ENCODE measurements at places on chromosomes 1 and 21.

- no peak for DNase-seq
Observed at GRCh38 chr1:29133861-29134694, 10.4 kb upstream of the TMEM200B start.

GRCh38 chr1:89262643-89263042 lies 10.0 kb downstream of the GBP5 start:
- no peak for DNase-seq

DNA sequence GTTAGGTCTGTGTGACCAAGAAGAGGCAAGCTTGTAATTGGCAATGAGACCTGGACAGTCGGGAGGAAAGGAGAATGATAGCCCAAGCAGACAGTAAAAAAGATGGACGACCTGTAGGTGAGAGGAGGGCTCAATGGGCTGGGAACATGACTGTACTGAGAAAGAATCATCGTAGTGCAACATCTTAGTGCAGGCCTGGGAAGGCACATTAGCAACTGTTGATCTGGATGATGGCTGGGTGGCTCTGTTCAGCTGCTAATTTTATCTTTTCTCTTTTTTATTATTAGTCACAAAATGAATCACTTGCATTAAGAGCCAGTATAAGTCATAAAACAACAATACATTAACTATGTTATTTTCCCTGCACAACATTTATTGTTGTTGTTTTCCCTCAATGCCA lies 32.9 kb downstream of the IFI44 start:
- DNase-seq, result no peak

DNA sequence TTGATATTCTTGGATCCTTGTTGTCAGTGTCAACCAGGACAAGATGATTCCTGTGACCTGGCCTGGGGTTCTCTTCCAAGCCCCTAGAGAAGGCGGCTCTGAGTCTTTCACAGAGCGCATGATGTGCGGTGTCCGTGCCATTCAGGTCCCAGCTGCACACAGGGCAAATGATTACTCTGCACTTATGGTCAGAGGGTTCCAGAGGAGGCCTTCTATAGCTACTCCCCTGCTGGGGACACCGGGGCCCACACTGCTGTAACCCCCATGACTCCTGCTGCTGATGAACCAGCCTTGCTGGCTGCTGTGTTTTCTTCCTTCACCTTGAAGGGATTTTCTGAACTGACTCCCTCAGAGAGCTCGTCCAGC lies 1.5 kb downstream of the PTGFRN start:
- DNase-seq, result no peak

DNA sequence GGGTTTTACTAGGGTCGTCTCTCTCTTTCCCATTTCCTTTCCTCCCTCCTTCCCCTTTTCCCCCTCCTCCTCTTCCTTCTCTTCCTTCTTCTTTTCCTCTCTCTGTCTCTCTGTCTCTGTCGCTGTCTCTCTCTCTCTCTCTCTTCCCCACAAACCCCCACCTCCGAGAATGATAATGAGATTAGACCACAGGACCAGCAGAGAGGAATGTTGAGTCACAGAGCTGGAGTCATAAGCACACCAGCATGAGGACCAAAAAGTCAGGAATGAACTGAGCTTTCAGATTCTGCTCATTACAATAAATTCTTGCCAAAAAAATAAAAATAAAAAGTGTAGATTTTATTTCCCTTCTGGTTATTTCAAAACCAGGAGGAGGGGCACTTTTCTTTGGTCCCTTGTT lies 377.4 kb downstream of the LTN1 start:
- no peak for DNase-seq

- DNase-seq, result no peak
Observed at GRCh38 chr1:224539971-224540370, 76.1 kb upstream of the CNIH3 start.

DNA sequence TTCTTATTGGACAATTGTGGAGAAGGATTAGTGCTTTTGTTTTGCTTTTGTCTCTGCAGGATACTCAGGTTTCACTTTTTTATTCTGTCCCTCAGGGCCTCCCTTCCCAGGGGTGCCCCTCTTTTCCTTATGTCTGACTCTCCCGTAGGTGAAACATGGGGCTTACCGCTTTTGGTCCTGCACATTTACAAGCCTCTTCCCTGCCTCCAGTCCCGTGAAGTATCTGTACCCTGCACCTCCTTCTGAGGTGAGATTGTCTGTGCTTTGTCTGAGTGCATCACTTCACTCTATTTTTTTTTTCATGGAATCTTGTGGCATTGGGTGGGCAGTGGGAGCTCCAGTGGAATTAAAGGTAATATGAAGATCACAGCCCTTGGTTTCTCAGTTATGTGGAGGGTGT lies 758.1 kb upstream of the TPTE start:
- no peak for DNase-seq

GRCh38 chr1:164660412-164660772 lies 101.4 kb downstream of the PBX1 start:
- no peak for DNase-seq

GRCh38 chr1:18288722-18289121 lies 181.1 kb downstream of the IGSF21 start:
- no peak for DNase-seq

DNA sequence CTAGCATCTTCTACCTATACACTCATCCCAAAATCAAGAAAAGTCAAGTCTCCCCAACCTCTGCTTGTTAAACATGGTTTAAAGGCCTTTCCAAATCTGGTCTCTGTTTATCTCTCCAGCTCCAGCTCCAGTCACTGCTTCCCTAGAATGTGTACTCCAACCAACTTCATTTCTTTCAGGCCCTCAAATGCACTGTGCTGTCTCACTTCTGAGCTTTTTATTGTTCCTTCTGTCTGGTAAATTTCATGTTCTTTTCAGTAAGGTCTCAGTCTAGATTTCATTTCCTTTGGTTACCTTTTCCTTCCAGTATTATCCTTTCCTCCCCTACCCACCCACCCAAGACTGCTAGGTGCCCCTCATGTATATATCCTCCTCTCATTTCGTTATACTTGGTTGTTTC lies 3.7 kb downstream of the COL24A1 start:
- DNase-seq, result no peak

Measured in NCI-H748 treated with DMSO at 0.1 percent for 48 hours (cell line).